ENCODE measurements at places on chromosomes 7 and 10.

- no peak for DNase-seq
These were observed 106.0 kb downstream of the UPF2 start for GRCh38 chr10:11936389-11937152.

DNA sequence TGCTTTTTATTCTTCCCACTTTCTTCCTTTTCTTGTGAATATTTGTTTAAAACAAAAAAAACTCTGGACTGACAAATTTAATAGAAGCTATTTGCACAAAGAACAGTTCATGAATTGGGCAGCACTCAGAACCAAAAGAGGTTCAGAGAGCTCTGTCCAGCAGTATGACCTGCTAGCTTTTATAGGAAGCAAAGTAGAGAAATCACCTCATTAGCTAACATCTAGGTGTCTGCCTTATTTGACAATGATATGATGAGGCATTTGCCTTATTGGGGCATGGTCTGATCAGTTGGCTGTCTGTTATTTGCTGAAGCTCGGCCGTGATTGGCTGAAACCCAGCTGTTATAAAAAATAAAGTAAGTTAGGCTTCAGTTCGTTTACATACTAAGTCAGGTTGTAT lies 819 bp upstream of the TRIM4 start:
- DNase-seq, result no peak

GRCh38 chr10:103592186-103593021 lies 98.9 kb downstream of the NEURL1 start:
- DNase-seq, result no peak

- no peak for DNase-seq
These were observed 93.2 kb upstream of the KIF5B start for GRCh38 chr10:32149252-32149955.

GRCh38 chr7:41416208-41416595 lies 286.7 kb downstream of the INHBA start:
- no peak for DNase-seq

GRCh38 chr7:110881721-110882120 lies 209.2 kb upstream of the LRRN3 start:
- no peak for DNase-seq

DNA sequence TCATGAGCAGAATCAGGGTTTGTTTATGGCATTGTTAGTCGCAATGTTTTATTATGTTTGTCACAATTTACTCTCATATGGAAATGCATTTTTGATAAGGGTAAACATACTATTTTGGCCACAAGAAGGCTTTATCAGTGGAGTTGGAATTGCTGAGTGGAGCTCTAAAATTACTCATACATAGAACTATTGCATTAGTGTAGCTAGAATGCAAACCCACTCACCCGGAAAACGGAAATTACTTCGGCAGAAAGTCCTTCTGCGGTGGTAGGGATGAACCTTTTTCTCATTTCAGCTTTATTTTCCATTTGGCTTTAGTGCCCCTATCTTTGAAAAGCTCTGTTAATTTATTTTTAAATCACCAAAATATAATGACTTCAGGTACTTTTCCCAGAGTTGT lies 42.8 kb upstream of the NPY start:
- DNase-seq, result no peak

- DNase-seq, result no peak
These were observed 2.0 kb downstream of the SAMD9 start for GRCh38 chr7:93115796-93116195.

- DNase-seq, result no peak
These were observed 283.4 kb upstream of the FZD8 start for GRCh38 chr10:35925493-35925892.

GRCh38 chr7:2821842-2822507 lies 22.1 kb downstream of the GNA12 start:
- no peak for DNase-seq

- DNase-seq, result no peak
These were observed 169.2 kb upstream of the SEMA3A start for GRCh38 chr7:84363741-84364140.

- peak; percentile 63 for DNase-seq
These were observed 244.7 kb downstream of the PTEN start for GRCh38 chr10:88108115-88108610.

DNA sequence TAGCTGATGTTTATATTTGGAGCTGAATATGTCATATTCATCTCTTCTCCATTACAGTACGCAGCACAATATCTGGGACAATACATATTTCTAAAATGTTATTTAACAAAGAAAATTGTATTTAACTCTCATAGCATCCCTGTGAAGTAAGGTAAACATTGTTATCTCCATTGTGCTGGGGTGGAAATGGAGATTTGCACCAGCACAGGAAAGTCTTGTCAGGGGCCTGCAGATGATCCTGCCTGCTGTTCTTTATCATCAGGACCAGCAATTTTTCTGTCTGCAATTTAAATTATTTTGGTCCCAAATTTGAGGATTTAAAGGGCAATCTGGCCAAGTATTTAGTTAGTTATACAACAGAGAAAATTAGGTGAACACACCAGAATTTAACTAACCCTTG lies 144.4 kb downstream of the CPED1 start:
- DNase-seq, result no peak

GRCh38 chr7:115631782-115632181 lies 398.8 kb downstream of the TFEC start:
- no peak for DNase-seq

DNA sequence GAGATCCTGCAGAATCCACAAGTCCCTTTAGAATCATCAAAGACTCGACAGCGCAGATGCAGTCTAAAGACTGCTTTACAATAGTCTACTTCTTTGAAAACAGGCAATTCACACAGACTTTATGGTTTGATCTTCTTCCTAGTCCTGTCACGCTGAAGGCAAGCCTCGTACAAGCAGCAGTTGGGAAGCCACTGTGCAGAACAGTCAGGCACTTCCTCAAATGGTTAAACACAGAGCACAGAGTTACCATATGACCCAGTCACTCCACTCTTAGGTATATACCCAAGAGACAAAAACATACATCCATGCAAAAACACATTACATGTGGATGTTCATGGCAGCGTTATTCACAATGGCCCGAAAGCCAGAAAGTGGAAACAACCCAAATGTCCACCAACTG lies 41.4 kb downstream of the LRRC20 start:
- no peak for DNase-seq

DNA sequence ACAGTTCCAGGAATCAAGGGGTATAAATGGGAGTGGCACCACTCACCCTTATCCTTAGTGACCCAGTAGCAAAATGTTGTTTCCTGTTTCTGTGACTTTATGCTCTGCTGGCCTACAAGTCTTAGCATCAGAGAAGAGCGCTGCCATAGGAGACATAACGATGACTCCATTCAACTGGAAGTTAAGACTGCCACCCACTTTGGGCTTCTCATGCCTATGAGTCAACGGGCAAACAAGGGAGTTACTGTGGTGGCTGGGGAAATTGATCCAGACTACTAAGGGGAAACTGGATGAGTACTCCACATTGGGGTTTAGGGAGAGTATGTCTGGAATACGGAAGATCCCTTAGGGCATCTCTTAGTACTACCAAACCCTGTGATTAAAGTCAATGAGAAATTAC lies 40.6 kb upstream of the PIK3CG start:
- no peak for DNase-seq

DNA sequence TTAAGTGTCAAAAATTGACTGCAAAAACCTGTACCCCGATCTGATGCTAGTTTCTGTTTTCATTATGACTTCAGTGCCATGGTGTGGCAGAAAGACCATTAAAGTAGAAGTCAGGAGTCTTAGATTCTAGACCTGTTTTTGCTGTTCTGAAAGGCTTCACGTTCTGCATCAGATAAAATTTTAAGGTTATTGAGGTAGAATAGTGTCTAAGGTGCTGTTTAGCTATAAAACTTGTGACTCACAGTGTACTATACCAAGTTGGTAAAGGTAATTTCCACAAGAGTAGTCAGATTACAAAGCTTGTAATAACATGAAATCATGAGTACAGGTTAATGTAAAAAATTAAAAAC lies 38.6 kb downstream of the ZNRF2 start:
- DNase-seq, result no peak

- peak; percentile 86 for DNase-seq
These were observed 50.3 kb downstream of the FAM53B start for GRCh38 chr10:124693801-124694416.

- peak; percentile 13 for DNase-seq
These were observed 593 bp upstream of the CUX1 start for GRCh38 chr7:101816595-101817470.

Data from pons (tissue), 1 donor.